Left hindlimb (tissue), 1 donor: ENCODE measurements at places on chromosomes 6 and 20.

DNA sequence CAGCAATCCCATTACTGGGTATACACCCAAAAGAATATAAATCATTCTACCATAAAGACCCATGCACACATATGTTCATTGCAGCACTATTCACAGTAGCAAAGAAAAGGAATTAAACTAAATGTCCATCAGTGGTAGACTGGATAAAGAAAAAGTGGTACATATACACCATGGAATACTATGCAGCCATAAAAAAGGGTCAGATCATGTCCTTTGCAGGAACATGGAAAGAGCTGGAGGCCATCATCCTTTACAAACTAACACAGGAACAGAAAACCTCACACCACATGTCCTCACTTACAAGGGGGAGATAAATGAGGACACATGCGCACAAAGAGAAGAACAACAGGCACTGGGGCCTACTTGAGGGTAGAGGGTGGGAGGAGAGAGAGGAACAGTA lies 60.9 kb downstream of the DCDC2 start:
- no peak for DNase-seq

- DNase-seq: no peak
Measured at GRCh38 chr20:38805502-38805957, at the start of gene PPP1R16B. PPP1R16B (plus strand) TSS chr20:38805697; CDS start chr20:38835926, 30,229 bp downstream.

DNA sequence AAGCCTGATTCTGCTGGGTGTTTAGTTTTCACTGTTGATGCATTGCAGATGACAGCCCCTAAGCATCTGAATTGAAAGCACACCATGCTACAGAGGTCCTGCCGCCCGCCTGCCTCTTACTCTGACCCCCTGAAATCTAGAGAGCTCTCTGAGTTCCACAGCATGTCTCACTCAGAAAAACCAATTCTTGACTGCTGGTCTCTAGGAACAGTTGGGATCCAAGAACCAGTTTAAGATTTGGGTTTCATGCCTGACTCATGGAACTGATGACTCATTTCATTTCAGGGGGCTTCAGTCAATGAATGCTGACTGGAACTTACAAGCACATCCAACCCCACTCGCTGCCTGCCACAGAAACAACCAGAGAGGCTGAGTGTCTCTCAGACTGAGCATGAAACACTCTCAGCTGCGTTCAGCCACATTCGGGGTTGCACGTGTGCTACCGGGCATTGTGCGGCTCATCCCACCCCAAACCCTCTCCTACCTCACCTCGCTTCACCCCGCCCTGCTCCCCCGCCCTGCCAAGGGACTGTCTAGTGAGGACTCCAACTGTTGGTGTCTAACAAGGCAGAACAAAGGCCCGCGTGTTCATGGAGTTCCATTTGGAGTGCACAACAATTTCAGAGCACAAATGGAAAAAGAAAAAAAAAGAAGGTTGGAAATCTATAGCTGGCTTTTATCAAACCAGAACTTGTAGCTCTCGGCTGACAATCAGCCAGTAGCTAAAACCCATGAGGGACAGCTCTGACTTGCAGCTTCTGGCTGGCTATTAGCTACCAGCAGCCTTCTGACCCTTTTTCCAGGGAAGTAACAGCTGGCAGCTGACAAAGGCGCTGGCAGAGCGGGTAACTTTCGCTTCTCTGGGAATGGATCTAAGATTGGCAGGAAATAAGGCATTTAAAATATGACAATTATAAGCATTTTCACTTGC lies 20.0 kb upstream of the TRAF3IP2 start:
- DNase-seq: peak; percentile 82

GRCh38 chr6:154614641-154615040 lies 104.2 kb upstream of the CNKSR3 start:
- no peak for DNase-seq

- no peak for DNase-seq
Measured at GRCh38 chr6:169858935-169859351, 107.5 kb downstream of the ERMARD start.

DNA sequence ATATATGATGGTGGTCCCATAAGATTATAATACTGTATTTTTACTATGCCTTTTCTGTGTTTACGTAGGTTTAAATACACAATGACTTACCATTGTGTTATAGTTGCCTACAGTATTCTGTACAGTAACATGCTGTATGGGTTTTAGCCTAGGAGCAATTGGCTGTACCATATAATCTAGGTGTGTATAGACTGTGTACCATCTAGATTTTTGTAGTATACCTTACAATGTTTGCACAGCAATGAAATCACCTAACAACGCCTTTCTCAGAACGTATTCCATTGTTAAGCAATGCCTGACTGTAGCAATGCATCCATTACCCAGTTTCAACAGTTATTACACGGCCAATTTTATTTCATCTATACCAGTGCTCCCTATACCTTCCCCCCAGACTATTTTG lies 10.7 kb downstream of the MACROD2 start:
- DNase-seq: no peak

- no peak for DNase-seq
Measured at GRCh38 chr6:11586536-11586935, 49.0 kb downstream of the TMEM170B start.

- DNase-seq: no peak
Measured at GRCh38 chr6:14200047-14200446, 82.5 kb downstream of the CD83 start.

DNA sequence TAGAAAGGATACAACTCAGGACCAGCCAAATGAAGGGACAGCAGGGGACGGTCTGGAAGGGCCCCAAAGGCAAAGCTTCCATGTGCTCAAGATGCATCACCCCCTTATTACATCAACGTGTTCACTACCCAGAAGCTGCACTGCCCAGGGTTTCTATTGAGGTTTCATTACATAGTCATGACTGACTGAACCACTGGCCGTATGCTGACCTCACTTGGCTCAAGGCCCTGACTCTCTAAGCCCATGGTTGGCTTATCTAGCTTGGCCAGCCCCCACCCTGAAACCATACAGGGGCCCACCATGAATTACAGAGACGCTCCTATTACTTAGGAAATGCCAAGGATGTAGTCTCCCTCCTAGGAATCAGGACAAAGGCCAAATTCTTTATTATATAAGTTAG lies 179.4 kb downstream of the FOXC1 start:
- DNase-seq: no peak

GRCh38 chr6:8831366-8832152 lies 396.2 kb upstream of the SLC35B3 start:
- DNase-seq: no peak

DNA sequence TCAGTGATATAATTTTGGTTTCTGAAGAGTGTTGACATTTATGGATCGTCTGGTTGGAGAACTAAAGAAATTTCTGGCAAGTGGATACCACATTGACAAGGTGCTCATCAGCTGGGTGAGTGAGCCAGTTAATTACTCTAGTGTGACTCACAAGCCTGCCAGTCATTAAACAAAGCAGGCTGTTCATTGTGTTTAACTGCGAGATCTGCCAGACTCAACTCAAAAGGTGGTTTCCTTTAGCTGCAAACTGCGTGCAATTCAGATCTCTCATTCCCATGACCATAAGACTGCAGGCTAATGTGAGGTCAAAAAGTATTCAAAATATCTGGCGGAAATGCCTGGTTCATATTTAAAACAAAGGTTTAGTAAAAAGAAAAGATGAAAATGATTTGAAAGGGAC lies 32.5 kb upstream of the IYD start:
- DNase-seq: no peak

DNA sequence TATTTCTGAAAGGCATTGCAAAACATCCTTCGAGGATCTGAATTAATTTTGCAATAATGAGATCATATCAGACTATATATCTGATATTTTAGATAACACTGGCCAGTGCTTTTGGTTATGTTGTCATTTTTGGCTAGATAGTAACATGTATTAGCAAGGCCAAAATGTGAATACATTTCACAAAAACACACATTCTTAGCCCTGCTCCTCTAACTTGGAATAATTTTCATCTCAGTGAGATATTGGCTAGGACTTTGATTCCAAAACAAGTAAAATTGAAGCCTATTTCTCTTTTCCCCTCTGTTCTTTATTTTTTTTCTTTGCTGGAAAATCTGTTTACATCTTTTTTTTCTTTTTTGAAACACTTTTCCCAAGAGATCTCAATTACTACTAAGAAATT lies 466.8 kb upstream of the CDH4 start:
- no peak for DNase-seq

DNA sequence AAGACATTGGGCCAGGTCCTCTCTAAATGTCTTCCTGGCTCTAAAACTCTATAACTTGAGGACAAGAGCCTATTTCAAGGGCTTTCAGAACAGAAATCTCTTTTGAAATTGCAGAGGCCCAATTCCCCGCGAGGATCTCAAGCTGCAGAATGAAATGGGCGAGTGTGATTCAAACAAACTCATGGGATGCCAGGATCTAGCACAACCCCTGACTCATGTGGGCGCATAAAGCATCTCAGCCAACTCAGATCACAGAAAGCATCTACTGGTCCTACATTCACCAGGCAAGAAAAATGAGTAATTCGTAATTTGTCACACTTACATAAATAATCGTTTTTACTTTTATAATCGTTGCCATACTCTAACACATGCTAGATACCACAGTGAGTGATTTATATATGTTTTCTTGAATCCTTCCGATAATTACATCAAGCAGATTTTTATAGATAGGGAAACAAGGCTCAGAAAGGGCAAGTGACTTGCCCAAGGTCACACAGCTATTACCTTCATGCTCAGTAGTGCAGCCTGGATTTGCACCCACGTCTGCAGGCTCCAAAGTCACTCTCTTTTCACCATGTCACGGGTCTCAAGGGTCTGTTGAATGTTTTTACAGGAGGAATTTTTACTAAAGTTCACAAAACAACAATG lies 26.2 kb downstream of the FOXF2 start:
- no peak for DNase-seq

DNA sequence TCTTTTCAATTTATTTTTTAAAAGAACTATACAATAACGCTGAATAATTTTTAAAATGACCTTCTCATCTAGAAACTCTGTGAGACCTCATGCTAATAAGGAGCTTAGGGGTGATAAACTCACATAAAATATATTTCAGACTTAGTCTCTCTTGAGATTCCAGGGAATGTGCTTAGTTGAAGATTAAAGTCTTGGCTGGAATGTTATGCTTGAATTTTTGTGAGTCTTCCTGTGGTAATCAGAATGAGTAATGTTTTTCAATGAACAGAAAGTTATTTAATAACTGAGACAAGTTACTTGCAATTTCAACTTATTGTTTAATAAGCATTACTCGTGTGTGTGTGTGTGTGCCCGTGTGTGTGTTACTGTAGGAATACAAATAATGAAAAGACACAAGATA lies 379.9 kb upstream of the EPHA7 start:
- no peak for DNase-seq

DNA sequence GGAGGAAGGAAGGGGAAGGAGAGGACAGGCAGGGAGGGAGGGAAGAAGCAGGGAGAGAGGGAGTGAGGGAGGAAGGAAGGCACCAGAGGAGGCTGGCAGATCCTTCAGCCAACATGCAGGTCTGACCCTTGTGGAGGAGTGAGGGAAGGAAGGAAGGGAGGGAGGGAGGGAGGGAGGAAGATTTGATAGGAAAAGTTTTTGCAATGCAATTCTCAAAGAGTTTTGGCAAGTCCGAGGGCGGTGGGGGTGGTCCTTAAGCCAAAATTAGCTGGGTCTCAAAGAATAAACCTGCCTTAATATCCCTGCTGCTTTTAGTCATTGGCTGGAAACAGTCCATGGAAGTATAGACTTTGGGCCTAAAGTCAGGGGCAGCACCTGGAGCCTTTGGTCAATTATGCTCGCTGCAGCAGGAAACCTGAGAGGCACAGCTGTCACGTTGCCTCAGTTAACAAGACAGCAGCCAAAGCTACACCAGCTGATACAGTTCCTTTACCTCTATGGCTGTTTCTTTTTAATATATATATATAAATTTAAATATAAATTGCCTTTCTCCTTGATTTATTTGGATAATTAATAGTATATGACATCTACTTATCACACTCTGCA lies 115.7 kb upstream of the RALGAPA2 start:
- no peak for DNase-seq

- no peak for DNase-seq
Measured at GRCh38 chr6:95084867-95085266, 492.5 kb upstream of the MANEA start.

GRCh38 chr6:45328523-45328922 lies 393 bp downstream of the RUNX2 start:
- no peak for DNase-seq

- no peak for DNase-seq
Measured at GRCh38 chr6:17224056-17224455, 57.1 kb upstream of the RBM24 start.

GRCh38 chr6:53583451-53583850 lies 38.5 kb upstream of the GCLC start:
- DNase-seq: no peak

GRCh38 chr6:33678233-33678931 lies 33.1 kb downstream of the UQCC2 start:
- DNase-seq: no peak

DNA sequence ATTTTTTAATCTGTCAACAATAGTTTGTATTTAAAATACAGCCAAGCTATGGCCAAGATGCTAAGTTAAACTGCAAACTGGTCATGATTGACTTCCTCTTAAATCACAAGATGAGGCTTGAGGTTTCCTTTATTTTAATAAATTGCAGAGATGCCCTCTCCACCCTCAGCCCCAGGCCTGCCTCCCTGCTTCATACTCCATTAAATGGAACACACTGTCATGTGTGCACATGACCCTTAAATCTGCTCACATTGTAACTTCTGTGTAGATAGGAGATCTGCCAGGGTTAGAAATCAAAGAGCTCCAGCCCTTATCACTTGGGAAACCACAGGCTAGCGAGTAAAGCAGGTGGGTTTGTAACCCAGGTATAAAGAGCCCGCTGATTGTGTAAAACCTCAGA lies 20.8 kb downstream of the DUSP22 start:
- DNase-seq: no peak
